Naive thymus-derived CD8-positive, alpha-beta T cell (primary cell): ENCODE measurements at places on chromosomes 11 and 22.

DNA sequence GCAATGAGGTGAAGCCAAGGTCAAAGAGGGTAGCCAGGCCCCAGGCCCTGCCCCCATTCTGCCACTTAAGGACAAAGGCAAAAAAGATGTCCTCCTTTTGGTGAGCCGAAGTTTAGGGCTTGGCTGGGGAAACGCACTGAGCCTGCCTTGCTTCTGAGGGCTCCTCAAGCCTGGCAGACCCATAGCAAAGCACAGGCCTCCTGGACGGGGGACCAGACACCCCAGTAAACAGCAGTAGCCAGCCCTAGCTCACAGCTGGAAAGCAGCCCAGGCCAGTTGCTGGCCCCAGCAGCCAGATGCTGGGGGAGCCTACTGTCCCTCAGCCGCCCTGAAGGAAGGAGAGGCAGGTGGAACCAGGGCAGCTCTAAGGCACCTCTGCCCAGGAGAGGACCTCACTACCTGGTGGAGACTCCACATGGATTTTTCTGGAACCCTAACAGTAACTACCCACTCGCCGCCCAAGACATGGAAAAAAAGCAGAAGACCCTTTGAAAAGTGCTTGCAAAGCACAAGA, 3.8 kb upstream of the PYGM start:
- DNase-seq: no peak

GRCh38 chr11:118166641-118167040, 9.8 kb downstream of the SCN2B start:
- no peak for DNase-seq

DNA sequence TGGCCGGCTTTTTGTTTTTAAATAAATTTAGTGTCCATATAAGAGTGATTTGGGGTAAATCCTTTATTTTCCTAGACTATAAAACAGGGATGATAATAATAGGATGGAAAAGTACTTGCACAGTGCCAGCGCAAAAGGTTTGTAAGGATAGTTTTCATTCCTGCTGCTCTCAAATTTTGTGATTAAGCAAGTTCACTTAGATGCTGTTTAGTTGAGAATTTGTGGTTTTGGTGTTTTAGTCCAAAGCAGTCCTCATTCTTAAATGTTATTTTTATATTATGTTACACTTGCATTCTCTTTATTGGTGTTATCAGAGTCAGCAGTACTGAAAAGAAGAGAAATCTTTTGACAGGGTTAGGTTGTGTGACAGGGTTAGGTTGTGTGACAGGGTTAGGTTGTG, 47.9 kb downstream of the PPP6R3 start:
- no peak for DNase-seq

DNA sequence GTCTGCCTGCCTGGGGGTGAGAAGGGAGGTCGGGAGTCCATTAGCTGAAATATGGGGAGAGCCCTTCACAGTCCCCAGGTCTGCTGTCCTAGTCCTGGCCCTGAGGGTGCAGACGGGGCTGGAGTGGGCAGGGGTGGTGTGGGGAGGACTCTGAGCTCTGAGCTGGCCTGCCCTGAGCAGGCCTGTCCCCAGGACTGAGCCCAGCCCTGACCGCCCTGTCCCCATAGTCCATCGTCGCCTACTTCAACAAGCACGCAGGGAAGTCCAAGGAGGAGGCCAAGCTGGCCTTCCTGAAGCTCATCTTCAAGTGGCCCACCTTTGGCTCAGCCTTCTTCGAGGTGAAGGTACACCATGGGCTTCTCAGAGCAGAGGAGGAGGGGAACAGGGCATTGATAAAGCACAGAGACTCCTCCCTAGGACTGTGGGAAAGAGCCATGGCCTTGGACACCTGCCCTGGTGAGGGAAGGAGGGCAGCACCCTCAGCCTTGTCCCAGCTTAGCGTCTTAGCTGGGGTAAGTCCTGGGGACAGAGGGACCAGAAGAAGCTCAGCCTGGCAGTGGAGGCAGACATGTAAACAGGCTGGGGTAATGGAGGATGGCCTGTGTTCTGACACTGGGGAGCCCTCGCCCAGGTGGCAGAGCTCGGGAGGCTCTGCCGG, 83.7 kb downstream of the MYO7A start:
- no peak for DNase-seq

GRCh38 chr11:103807806-103808205, 228.6 kb upstream of the DDI1 start:
- no peak for DNase-seq

DNA sequence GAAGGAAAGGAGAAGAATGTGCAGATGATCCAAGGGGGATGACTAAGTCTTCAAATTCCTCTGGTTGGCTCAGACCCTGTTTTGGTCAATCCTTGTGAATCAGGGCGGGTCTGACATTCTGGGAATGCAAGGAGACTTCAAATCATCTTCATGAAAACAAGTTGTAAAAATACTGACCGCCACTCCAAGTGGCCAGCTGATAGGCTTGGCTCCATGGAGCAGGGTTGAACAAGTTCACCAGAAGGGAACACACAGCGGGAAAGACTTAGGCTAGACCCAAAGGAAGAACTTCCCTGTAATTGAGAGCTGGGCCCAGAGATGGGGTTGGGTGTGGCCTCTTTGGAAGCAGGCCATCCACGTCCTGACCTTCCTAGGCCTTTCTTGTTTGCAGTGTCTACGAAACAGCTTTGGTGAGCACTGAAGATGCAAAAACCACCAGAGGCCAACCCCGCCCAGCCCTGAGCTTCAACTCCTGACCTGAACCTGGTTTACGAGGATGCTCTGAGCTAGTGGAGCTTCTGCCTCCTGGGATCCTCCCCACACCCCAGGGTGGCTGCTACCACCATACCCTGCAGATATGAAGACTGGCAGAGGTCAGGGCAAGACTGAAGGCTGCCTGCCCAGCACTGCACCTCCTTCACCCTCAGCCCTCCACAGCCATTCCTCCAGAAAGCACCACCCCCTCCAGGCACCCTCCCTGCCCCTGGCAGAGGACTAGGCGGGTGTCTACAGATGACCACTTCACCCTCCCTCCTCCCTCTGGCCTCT, 26.1 kb downstream of the GDPD5 start:
- no peak for DNase-seq

DNA sequence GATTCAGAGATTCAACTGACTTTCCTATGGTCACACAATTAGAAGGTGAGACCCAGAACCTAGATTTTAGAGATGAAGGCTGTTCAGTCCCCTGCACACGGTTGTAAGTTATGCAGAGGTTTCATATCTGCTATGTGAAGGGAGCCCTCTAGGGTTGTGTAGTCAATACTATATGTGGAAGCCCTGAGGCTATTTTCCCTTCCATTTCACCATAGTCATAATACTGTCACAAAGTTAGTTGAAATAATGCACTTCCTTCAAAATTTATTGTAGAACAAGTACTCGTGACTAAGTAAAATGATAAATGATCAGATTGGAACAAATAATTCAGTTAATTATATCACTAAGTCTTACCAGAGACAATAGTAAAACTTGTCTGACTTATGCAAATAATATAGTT, 48.8 kb downstream of the ENDOD1 start:
- no peak for DNase-seq

DNA sequence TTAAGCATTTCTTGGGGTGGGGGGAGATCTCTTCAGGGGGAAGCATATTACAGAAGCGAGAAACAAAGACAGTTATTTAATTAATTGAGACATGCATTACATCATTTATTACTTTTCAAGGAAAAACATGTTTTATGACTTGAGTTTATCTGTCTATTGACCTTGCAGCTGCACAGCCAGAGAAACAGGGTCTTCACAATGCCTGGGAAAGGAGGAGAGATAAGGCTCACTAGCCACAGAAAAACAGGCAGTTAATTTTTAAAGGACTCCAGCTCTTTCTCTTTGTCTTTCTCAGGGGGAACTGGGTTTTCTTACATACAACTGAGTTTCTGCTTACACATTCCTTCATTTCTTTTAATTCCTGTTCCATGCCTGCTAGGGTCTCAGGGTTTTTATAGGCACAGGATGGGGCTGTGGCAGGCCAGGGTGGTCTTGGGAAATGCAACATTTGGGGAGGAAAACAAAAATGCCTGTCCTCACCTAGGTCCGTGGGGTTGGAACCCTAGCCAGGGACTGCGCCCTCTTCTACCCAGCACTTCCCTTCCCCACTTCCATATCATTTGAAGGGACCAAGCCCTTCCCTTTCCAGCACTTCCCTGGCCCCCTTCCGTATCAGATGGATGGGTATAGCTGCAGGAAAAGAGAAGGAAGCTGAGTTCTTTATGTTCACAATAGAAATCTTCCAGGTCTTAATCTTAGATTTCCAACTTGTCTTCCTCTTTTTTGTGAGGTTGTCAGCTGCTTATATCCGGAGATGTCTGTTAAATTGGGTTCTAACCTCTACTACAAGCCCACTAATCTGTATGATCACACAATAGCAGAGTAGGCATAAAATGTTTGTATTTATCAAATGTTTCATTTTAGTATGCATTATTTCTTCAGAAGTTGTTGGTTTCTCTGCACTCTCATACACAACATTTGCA, 38.3 kb downstream of the BIRC2 start:
- no peak for DNase-seq

- no peak for DNase-seq
Observed at GRCh38 chr11:60370811-60371298, 7.5 kb upstream of the MS4A7 start.

- no peak for DNase-seq
Observed at GRCh38 chr22:41821471-41822316, 11.2 kb upstream of the SREBF2 start.

GRCh38 chr11:47955061-47955755, 25.2 kb upstream of the PTPRJ start:
- DNase-seq: no peak

DNA sequence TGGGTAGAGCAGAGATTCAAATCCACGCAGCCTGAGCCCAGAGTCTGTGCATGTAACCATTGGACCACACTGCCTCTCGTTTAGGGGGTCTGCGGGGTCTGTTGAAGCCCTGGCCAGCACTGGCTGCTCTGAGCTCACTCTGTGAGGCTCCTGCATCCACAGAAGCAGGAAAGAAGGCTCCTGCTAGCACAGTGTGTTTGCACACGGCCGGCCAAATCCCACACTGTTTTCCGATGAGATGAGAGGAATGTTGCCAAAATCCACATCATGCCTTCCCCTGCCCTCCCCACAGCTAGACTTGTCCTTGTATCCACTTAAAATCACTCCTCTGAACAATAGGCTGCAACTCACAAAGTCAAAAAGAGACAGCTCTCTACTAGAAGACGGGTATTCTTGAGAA, 10.6 kb upstream of the SLC22A12 start:
- DNase-seq: no peak

GRCh38 chr22:24247011-24247507, 2.2 kb upstream of the GGT5 start:
- DNase-seq: no peak

- no peak for DNase-seq
Observed at GRCh38 chr11:72668629-72669347, 5.4 kb downstream of the PDE2A start.

DNA sequence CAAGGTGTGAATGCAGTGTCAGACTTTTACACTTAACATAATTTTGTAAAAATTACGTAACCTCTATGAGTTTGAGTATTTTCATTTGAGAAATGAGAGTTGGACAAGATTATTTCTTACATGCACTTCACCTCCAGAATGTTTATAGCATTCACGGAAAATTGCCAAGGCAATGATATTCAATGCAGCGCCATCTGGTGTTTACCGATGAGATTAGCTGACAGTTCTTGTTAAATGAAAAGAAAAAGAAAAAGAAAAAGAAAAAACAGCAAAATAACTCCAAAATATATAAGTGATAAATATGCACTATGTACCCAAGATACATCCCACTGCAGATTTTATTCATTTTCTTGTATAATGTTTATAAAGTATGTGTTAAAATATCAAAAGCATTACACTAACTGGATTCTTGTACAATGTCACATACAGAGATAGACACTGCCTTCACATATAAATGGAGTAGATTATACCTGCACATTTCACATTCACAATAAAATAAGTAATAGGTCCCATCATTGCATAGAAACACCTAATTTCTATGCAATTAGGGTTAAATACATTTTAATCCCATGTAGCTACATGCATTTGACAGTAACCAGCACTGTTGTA, 976.3 kb upstream of the FAT3 start:
- DNase-seq: no peak

DNA sequence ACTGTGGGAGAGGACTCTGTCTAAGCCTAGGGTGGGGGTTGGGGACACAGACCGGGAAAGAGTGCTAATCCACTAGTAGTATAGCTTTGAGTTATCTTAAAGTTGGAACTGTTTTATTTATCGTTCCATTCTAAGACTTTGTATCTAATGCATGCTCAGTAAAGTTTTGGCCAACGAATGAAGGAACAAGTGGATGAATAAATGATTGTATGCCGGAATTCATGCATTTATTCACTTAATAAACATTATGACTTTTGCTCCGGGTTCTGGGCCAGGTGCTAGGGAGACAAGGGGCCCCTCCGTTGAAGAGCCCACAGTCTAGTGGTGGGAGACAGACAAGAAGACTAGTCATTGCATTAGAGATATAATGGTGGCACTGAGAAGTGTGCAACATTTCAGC, 645 bp downstream of the RNF121 start:
- DNase-seq: no peak

- DNase-seq: no peak
Observed at GRCh38 chr11:1119604-1120146, 38.1 kb upstream of the MUC5AC start.
